Upper lobe of right lung (tissue), 1 donor: ENCODE measurements at places on chromosomes 5 and 9.
A peak's percentile ranks its signal among the peaks of the same experiment; 100 is the strongest.

DNA sequence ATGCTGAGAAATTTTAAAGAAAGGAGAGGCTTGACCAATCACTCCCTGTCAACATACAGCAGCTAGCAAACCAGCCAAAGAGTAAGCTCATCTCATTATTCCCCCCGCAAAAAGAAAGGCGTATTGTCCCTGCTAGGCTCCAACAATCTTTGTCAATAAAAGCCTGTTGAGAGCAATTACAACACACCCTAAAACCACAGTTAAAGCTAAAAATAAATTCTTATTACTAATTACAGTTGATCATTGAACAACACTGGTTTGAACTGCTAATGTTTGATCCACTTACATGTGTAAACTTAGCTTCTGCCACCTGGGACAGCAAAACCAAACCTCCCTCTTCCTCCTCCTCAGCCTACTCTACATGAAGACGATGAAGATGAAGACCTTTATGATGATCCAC is 151.2 kb downstream of the TSSK1B start:
- no peak for DNase-seq

DNA sequence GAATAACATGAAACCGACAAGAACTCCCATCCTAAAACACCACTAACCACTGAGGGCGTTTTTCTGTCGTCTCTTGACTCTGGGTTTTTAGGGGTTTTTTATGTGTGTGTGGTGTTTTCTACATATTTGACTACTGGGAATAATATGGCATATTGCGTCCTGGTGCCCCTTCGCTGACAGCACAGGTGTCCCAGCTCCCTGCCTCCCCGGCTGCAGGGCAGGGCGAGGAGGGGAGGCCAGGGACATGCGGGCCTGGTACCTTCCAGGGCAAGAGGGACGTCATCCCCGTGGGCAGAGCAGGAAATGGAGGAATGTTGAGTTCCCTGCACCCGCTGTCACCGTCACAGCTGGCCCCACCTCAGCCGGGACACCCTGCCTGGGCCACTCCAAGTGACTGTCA is 34.8 kb downstream of the VAV2 start:
- DNase-seq = peak; percentile 47

DNA sequence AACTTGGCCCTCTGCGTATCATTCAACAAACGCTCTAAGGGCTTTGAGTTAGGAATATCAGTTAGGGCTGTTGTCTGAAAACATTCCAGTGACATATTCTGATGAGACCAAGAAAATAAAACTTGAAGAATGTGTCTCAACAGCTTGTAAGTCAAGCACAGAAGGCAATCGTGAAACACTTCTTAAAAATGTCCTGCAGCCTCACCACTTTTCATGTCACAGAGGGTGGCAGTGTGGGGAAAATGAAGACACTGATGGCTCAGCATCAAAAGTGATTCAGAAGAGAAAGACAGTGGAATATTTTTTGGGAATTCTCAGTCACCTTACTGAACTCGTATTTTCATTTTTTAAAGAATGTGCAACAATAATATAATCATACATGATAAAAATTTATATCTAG is 247.3 kb downstream of the CTNND2 start:
- no peak for DNase-seq

- no peak for DNase-seq
Observed at GRCh38 chr5:2066373-2066772, 183.6 kb upstream of the IRX4 start.

DNA sequence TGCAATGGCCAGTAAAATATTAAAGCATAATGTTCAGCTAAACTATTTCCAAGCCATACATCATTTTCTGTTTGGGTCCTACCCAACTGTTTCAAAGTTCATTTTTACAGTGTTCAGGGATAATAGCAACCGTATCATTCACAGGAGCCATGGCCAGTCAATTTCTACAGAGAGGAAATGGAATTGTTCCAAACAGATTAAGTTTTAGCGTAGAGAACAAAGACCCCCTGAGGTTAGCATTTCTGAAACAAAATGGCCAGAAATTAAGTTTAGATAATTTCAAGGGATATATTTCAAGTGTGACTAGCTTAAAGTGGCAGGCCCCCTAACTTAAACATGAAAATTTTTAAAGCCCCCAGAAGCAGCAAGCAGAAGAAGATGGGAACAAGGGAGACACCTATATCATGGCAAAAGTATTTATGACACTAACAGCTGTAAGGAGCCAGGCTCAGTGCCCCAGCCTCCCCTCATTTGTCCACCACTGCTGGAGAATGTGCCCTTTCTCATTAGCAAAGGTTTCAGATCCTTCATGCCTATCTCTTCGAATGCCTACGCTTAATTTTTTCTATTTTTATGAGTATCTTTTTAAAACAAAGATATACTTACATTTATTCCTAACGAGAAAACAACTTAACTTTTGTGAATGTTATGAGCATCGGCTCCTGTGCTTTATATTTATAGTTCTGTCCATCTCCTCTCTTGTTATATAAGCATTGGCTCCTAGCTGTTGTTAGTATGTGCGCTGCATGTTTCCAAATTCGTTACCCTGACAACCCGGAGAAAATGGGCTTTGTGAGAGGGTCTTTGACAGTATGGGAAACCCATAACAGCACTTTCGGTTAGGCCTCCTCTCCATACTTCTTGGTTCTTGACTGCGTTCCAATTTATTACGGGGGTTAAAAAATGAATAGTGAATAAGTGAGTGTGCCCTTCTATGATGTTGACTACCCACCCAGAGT is 116.3 kb downstream of the MED27 start:
- no peak for DNase-seq

DNA sequence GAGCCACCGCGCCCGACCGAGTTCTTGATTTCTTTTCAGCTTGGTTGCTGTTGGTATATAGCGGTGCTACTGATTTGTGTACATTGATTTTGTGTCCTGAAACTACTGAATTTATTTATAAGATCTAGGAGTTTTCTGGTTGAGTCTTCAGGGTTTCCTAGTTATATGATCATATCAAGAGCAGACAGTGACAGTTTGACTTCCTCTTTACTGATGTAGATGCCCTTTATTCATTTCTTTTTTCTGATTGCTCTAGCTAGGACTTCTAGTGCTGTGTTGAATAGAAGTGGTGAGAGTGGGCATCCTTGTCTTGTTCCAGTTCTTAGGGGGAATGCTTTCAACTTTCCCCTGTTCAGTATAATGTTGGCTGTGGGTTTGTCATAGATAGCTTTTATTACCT is 17.4 kb upstream of the LRRC19 start:
- no peak for DNase-seq
